ENCODE measurements at places on chromosomes 11 and 22.

DNA sequence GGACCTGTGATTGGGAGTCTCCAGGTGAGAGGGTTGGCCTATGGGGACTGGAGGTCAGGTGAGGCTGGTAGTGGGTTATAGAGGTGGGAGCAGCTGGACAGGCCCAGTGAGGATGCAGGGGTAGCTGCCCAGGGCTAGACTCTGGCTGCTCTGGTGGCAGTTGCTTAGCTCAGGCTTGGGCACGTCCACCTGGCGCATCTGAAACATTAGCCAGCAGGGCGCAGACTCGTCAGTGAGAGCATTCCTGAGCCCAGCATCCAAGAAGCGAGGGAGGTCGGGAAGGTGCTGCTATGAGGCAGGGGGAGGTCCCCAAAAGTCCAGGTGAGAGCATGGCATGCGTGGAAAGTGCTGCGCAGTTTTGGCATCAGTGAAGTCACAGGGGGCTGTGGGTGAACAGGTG is 3.5 kb upstream of the GGT1 start:
- DNase-seq: no peak

- no peak for DNase-seq
Observed at GRCh38 chr11:22957786-22958185, 97.5 kb upstream of the CCDC179 start.

- no peak for DNase-seq
Observed at GRCh38 chr11:17906436-17906835, 106.4 kb downstream of the SERGEF start.

DNA sequence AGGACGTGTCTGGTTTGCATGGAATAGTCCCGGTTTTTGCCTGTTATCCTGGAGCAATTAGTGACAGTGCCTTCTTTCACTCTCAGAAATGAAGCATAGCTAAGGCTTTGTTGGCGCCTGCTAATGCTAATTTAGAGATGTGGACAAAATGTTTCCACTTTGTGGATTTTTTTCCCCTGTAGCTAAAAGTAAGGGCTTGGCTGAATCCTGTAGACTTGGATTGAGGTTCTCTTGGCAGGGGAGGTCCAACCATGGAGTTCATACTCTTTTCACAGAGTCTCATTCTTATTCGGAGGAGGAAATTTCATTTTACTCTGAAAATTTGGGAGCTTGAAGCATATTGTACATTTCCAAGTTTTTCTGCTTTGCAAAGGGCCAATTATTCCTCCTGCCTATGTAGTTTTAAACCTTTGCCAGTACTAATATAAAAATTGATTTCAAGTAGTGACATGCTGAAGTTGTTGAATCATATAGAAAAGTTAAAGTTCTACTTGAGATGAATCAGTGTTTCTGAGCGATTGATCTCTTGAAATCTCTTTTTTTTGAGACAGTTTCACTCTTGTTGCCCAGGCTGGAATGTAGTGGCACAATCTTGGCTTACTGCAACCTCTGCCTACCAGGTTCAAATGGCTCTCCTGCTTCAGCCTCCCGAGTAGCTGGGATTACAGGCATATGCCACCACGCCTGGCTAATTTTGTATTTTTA is 20.0 kb downstream of the PPFIA1 start:
- DNase-seq: no peak

DNA sequence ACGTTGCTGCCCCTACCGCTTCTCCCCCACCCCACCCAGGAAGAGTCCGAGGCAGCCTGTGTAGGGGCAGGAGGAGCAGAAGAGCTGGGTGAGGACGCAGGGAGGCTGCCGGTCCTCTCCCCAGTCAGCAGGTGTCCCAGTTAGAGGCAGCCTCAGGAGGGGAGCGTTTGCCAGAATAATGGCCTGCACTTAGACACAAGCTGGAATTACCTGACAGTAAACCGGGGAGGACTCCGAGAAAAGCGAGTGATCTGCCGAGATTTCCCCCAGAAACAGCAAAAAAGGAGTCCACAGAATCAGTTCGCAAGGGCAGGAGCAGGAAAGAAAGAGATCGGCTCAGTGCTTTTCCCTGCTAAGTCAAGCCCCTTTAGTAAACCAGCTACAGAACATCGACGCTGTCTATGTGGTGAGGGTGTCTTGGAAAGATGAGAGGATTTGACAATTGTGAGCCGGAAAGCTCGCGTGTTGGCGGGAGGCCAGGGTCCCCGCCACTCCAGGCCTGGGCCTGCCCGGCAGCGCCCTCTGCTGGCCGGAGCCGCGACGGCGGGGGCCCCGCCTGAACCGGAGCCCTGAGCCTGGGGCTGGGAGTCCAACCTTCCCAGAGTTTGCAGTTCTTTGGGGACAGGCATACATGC is 17.7 kb upstream of the THRSP start:
- DNase-seq: peak; percentile 91

GRCh38 chr11:125371431-125371935 is 124.6 kb downstream of the FEZ1 start:
- no peak for DNase-seq

DNA sequence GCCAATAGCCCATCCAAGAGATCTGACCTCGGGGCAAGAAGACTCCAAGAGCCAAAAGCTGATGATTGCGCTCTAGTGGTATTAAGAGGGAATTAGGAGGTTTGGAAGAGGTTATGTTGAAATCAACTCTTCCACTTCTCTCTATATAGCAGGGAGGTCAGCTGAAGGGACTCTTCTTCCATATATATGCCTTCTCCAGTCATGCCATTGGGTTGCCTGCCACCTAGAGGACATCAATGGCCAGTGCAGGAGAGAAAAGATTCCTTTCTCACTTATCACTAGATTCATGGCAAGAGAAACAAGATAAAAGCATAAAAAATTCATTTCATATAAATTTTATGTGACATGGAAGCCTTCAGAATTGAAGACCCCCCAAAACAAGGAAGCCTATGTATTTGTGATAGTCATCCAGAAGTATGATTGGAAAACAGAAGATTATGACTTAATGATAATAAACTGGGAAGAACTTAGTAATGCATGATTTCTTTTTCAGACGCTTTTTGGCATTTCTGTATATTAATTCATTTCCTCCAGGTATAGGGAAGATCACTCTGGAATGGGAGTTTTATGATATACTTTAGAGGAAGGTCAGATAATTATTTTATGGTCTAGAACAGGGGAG is 435.1 kb upstream of the DDI1 start:
- DNase-seq: no peak

DNA sequence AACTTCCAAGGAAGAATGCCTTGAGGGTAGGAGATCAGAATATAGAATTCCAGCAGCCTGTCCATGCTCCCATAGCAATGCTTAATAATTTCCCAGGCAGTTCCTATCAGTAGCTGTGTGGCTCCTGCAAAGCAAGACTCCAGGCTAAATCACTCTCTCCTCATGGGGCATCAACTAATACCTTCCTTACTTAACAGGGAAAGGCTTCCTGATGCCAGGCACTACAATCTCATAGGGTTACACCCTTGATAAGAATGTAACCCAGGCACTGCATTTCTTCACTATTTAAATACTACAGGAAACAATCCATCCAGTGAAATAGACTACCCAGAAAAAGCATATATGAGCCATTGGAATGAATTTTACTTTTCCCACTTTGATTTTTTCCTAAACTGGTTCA is 615.0 kb upstream of the ARHGAP42 start:
- no peak for DNase-seq

GRCh38 chr11:14617241-14618027 is 26.2 kb upstream of the PDE3B start:
- DNase-seq: no peak

DNA sequence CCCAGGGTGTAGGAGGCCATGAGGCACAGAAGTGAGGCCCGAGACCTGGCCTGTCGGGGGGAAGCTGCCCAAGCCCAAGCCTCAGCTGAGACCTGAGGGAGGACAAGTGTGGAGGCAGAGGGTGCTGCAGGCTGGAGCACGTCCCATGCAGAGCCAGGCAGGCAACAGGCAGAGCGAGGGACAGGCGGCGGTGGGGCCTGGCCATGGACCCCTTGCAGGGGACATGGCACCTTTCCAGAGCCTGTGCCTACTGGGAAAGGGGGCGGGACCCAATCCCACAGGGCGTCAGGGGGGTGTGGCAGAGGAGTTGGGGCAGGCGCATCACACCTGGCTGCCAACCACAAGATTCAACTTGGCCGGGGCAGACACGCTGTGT is 4.3 kb downstream of the TNNI2 start:
- DNase-seq: no peak

- no peak for DNase-seq
Observed at GRCh38 chr11:31240340-31240904, 129.1 kb downstream of the DCDC1 start.

- no peak for DNase-seq
Observed at GRCh38 chr11:29184939-29185890, 831.6 kb downstream of the KCNA4 start.

DNA sequence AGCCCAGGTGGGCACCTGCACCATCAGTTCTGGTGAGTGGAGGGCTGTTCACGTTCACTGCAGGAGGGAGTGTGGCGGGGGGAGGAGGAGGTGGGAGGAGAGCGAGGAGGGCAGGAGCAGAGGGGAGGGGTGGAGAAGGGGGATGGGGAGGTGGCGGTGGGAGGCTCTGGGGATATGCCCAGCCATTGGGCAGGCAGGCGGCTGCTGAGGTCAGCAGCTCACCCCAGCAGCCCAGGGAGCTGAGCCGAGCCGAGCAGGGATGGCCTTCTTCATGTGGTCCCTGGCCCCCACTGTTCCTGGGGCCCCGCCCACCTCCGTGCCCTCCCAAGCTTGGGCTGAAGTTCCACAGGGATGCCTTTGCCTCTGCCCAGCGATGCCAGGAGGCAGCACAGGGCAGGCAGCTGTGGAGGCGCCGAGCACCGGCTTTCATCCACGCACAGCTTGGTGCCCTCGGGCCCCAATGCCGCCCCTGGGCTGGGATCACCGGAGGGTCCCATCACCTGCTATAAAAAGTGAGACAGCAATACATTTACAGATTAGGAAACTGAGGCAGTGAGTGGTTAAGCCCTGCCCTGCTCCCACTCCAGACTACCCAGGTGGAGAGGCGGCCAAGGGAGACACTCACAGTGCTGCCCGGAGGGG is 21.6 kb downstream of the RTN4R start:
- DNase-seq: no peak

- no peak for DNase-seq
Observed at GRCh38 chr22:17429516-17429915, 60.3 kb downstream of the CECR2 start.

DNA sequence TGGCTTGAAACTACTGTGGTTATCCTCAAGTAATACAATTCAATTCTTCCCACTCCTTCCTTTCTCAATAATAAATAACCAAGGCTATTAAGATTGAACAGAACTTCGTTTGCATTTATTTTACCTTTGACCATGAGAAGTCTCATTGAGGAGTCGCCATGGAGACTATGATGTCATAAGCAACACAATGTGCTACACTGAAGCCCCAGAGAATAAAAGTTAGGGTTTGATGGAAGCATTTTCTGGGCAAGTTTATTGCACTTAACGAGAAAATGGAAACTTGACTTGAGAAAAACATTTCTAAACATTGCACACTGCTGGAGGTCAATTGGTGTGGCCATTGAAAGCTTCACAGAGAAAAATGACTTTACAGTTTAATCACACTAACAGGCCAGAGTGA is 121.5 kb downstream of the FAM76B start:
- DNase-seq: no peak

DNA sequence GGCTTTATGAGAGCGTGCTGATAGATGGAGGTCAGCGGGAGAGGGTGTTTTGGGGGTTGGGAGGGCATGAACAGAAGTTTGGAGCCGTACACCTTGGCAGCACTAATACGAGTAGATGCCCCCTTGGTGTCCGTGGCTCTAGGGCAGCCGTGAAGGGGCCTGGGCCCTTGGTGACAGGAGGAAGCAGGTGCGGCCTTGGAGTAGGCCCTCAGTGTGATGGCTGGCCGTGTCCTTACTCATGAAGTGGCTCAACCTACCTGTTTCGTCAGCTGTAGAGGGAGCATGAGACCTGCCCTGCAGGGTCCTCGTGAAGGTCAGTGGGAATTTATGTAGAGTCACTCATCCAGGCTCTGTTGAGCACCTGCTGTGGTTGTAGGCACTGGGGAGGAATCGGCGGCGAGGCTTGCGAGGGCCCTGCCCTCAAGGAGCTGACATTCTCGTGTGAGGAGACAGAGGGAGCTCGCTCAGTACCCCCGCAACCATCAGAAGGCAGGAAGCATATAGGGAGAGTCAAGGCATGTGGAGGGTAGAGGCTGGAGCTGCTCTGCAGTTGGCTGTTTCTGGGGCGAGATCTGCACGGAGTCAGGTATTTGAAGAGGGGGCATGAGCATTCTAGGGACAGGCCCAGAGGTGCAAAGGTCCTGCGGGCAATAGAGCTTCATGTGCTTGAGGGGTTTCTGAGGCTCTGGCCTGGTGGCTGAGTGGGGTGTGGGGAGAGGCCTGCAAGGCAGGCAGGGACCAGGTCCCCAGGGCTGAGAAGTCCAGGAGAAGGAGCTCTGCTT is 39.6 kb downstream of the TBC1D22A start:
- DNase-seq: peak; percentile 62

DNA sequence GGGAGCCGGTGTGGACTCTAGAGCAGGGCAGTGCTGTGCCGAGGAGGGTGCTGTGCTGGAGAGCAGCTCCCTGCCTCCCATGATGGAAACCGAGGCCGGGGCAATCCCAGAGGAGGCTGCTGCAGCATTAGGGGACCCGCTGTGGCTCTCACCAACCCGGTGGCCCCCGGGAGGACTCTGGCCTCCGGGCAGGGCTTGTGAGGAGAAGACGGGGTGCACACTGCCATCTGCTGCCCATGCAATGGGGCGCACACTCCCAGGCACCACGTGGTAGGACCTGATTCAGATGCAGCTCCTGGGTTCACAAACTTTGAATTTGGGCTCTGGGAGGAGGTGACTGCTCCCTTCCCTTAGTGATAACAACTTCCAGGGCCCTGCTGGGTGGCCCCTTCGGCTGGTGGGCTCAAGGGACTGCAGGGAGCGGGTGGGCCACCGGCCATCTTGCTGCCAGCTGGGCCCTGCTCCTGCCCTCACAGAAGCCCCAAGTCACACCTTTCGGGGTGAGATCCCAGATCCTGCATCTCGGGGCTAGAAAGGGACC is 93.8 kb upstream of the FGF3 start:
- DNase-seq: no peak

- DNase-seq: no peak
Observed at GRCh38 chr11:64103277-64103985, 62.5 kb downstream of the MACROD1 start.

DNA sequence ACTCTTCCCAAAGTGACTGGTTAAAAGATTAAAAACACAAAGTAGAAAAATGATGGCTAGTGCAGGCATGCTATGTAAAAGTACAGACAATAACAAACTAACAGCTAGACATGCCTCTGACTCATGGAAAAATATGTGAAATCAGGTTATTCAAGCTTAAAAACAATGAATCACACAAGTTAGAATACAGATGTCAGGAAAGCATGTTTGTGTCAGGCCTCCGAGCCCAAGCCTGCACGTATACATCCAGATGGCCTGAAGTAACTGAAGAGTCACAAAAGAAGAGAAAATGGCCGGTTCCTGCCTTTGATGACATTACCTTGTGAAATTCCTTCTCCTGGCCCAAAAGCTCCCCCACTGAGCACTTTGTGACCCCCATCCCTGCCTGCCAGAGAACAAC is 110.1 kb downstream of the NOX4 start:
- no peak for DNase-seq

DNA sequence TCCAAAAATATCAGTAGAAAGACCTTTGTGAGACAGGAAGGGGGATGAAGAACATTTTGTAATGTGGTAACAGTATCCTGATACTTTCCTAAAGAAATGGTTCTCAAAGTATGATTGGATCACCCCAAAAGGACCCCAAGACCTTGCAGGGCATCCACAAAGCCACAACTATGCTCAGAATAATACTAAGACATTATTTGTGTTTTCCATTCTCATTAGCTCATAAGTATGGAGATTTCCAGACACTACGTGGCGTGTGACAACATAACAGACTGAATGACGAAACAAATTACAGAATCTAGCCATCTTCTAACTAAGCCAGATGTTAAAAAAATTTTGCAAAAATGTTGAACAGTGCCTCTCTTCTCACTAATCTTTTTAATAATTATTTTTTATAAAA is 24.9 kb downstream of the CHEK2 start:
- no peak for DNase-seq

GRCh38 chr22:20221421-20222340 is 46.4 kb downstream of the RTN4R start:
- DNase-seq: no peak
